ENCODE measurements at places on chromosomes 1 and 21. TPM values are rescaled to one million over a fixed set of nuclear protein-coding genes. Genes with fewer than 3 reads are reported as not detected.
A peak's percentile ranks its signal among the peaks of the same experiment; 100 is the strongest.

- DNase-seq: no peak
Observed at GRCh38 chr21:44965251-44966022, 25.6 kb downstream of the SLX9 start.

- DNase-seq: no peak
Observed at GRCh38 chr1:109623601-109624161, 4.0 kb downstream of the AMPD2 start.

GRCh38 chr1:46801323-46802055, 2.6 kb downstream of the CYP4B1 start:
- no peak for DNase-seq

The RNU1-2 gene
- 18,986 TPM for total RNA-seq

DNA sequence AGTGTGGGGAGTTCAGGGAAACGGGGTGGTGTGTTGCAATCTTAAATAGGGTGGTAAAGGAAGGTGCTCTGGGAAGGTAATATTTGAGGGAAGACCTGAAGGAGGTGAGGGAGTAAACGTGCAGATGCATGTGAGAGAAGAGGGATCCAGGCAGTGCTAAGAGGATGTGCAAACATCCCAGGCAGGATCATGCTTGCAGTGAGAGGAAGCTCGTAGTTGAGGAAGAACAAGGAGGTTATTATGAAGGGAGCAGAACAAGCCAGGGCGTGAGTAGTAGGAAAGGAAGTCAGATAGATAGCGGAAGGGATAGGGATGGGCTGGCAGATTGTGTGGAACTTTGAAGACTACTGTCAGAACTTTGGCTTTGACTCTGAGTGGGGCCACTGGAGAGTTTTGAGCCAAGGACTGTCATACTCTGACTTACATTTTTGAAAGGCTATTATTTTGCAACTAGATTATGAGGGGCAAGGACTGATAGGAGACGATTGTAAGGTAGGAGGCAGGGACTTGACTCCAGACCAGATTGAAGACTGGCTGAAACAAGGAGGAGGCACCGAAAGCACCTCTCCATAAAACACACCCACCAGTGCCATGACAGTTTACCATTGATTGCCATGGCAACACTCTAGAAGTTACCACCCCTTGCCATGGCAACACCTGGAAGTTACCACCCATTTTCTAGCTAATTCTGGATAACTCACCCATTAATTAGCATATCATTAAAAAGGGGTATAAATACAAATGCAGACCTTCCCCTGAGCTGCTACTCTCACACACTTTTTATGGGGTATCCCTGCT, 67.0 kb downstream of the XCL2 start:
- no peak for DNase-seq

DNA sequence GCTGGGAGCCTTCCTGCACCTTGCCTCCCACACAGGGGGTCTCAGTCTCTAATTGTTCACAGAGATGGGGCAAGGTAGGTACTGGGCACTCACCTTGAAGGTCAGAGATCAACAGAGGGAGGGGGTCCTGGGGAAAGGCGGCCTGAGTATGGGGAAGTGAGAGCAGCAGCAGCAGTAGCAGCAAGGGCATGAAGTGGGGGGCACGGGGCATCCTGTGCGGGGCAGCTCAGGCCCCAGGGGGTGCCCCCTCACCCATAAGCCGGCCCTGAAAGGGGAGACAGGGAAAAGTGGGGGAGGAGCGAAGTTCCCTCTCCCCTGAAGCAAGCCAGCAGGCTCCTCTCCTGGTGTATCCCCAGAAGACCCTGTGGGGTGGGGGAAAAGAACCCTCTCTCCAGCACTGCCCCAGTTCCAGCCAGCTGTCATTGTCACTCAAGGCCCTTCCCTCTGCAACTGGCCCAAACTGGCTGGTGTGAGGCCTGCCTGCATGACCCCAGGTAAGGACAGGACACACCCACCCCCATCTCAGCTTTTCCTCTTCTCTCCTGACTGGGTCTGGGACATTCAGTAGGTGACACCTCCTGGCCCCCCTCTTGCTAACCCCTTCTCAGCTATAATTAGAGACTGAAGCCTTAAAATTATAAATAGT, 3.9 kb downstream of the SEMA6C start:
- DNase-seq: peak; percentile 60

The SPRR4 gene
- not detected for total RNA-seq

DNA sequence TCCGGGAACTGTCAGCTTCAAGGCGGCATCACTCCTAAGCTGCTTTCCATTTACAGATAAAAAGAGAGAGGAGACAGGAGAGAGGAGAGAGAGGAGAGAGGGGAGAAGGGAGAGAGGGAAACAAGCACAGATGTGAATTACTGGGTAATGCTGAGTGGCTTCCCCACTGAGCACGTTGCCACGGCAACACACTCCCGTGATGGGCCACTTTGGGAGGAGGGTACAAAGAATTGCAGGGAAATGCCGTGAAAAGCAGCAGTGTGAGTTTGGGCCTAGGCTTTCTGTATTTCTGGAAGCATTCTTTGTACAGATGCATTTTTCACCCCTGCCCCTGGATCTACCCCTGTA, 128.0 kb upstream of the IRF2BP2 start:
- no peak for DNase-seq

DNA sequence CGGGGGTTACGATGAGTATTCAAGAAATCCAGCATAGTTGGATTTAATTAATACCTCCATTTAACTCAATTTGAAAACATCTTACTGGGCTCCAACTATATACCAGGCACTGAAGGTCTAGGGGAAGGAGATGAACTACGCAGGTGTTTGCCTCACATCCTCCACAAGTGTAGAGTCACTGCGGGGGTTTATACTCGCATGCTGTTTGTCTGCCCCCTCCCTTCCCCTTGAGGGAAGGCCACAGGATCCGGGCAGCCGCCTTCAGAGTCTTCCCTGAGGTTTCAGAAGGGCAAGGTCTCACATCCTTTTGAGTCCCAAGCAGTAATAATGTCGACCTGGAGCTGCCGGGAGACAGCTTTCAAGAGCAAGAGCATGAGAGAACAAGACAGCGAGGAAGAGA, 142.4 kb upstream of the GALNT2 start:
- no peak for DNase-seq

DNA sequence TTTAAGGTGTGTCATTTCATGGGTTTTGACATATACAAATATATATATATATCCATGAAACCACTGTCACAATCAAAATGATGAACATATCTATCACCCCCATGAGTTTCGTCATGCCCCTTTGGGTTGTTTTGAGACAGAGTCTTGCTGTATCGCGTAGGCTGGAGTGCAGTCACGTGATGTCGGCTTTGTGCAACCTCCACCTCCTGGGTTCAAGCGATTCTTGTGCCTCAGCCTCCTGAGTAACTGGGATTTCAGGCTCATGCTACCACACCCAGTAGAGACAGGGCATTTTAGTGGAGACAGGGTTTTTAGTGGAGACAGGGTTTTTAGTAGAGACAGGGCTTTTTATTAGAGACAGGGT, 8.0 kb downstream of the HJV start:
- no peak for DNase-seq

The CZIB gene
- 72.5 TPM for total RNA-seq

GRCh38 chr1:109091078-109091838, 694 bp downstream of the TMEM167B start:
- no peak for DNase-seq

- DNase-seq: no peak
Observed at GRCh38 chr21:16580661-16581060, 850.9 kb downstream of the USP25 start.

DNA sequence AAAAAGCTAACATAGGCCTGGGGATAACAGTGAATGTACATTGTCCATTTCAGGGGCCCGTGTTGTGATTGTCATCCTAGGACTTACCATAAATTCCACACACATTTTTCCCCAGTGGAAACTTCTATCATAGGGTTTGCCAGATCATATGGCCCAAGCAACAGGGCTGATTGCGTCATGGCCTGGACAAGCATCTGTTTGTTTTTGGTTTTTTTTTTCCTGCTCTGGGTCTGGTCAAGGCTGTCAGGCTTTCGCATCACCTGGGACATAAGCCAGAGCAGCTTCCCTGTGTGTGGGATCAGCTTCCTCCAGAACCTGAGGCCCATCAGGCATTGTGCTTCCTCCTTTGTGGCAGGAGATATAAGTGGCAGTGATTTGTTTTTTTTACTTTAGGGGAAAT, 598.5 kb upstream of the USP24 start:
- DNase-seq: no peak
